Jurkat, Clone E6-1 (cell line): ENCODE measurements at places on chromosomes 11 and 22.

DNA sequence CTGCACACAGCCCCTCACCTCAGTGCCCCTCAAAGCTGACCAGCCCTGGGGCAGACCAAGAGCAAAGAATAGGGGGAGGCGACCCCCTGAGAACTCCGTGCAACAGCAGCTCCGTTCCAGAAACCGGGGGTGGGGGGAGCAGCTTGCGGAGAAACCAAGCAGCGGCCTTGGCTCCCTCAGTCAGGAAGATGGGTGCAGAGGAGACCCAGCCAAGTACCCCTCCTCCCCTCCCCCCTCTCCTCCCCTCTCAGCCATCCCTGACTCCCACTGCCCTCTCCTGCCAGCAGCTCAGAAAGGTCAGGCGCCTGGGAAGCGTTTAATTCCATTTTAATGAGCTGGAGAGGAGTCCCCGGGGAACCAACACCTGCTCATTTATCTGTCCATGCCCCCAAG lies 78.9 kb downstream of the PDE2A start:
- no peak for DNase-seq

DNA sequence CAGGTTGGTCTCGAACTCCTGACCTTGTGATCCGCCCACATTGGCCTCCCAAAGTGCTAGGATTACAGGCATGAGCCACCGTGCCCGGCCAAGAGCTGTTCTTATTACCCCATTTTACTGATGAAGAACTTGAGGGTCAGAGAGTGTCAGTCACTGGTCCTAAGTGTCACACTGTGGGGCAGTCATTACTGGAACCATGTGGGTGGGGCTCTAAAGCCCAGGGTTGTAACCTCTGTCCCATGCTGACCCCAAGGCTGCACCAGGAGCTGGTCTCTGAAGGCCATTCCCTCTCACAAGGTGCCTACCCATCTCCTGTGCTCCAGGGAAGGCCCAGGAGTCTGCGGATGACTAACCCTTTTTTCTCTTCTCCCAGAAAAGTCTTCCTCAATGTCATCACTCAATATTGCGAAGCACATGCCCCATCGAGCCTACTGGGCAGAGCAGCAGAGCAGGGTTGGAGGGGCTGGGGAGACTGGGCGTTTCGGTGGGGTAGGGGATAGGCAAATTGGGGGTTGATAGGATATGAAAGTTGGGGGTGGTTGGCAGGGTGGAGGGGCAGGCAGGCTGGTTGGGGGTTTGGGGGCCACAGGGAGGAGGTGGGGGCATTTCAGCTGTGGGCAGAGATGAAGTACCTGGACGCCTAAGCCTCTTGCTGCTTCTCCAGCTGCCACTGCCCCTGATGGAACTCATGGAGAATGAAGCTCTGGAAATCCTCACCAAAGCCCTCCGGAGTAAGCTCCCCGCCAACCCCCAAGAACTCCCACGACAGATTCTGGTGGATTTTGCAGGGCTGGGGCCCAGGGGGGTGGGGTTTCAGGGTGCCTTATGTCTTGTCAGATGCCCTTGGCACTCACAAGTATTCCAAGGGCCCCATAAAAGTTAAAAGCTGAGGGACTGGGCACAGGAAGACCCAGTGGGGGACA lies 2.0 kb upstream of the ESRRA start:
- no peak for DNase-seq

DNA sequence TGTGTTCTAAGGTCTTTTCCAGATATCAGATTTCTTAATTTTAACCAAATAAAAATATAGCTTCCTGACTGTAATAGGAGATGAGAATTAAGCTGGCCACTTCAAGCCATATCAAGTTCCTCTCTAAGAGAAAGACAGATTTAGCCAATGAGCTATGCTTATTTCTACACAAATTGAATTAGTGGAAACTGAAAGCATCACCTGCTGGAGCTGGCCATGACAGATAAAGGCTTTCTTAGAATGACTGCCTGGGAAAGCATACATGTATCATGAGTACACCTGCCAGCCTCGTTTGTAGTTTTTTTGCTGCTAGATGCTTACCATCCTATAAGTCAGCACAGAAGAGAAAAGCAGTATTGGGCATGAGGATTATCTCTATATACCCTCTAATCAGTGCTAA lies 53.5 kb upstream of the DBX1 start:
- DNase-seq: no peak

- no peak for DNase-seq
Measured at GRCh38 chr11:19499026-19499669, 213.5 kb upstream of the NAV2 start.
